Kidney tubule cell (primary cell): ENCODE measurements at places on chromosomes 6 and 20.
A peak's percentile ranks its signal among the peaks of the same experiment; 100 is the strongest.

DNA sequence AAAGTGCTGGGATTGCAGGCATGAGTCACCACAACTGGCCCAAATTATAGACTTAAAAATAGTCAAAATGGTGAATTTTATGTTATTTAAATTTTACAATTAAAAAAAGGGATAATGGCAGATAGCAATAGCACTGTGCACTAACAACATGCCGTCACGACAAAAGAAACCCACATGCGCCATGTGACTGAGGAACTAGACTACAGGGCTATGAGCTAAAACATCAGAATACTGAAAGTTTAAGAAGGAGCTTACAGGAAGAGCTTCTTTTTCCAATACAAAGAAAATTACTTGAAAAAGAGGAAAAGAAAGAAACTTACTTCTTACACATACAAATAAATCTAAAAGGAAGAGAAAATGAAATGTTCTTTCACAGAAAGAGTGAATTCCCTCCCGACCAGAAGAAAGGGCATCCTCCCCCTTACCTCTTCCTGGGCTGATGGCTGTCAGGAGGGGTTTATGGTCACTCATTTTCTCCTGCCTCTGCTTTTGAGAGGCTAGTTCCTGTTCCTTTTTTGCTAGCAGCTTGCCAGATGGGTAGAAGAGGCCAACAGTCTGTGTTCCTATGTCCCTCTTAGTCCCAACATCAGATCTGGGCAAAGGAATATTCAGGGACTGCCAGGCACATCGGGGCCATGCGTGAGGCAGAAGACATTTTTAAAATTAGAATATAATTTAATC is 54.5 kb downstream of the DZANK1 start:
- no peak for DNase-seq

DNA sequence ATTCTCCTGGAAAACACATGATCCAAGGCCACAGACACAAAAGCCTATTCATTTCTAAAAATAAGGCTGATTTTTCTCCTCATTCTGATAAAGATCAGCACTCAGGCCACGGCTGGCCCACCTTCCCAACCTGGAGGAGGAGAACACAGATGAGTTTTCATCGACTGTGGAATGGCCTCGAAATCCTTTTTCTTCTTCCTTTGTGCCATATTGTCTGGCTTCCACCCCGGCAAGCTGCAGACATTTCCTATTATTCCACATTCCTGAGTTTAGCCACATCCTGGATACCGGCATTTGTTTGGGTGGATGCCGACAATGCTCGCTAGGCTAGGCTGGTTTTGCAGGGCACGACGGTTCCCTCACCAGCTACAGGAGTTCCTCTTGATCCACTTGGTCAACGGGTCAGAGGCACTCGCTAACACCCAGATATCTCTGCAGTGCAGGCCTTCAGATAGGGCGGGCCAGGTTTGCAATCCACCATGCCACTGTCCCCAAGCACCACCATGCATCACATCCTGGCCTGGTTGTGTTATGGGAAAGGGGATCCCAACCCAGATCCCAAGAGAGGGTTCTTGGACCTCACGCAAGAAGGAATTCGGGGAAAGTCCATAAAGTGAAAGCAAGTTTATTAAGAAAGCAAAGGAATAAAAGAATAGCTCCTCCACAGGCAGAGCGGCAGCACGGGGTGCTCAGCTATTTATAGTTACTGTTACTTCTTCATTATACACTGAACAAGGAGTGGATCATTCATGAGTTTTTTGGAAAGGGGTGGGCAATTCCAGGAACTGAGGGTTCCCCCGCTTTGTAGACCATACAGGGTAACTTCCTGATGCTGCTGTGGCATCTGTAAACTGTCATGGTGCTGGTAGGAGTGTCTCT is 4.2 kb upstream of the CTSZ start:
- DNase-seq = peak; percentile 91

GRCh38 chr6:91241946-91242613 is 655.2 kb upstream of the MAP3K7 start:
- no peak for DNase-seq

DNA sequence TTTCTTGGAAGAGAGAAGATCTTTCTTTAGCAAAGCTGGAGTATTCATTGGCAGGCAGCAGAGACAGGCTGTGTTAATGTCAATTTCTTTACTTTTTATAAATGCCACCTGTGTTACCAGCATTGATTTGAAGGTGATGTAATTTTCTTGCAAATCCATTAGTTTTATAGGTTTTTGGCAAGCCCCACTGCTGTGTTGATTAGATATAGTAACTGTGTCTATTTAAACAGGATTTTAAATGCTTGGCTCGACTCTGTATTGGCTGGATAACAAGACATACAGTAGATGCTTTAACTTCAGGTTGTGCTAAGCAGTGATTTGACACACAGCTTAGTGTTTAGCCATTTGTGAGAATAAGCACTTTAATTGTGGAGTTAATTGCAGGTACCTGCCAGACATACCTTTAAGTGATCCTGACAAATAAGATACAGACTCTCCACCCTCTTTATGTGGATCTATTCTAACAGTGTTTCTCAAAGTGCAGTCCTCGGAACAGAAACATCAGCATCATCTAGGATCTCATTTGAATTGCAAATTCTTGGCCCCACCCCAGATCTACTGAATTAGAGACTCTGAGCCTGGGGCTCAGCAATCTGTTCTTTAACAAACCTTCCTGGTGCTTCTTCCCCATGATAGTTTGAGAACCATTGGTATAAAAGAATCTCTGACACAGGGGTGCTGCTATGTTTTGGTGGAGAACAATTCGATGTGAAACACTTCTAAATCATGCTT is 397.5 kb downstream of the HDGFL1 start:
- DNase-seq = no peak

DNA sequence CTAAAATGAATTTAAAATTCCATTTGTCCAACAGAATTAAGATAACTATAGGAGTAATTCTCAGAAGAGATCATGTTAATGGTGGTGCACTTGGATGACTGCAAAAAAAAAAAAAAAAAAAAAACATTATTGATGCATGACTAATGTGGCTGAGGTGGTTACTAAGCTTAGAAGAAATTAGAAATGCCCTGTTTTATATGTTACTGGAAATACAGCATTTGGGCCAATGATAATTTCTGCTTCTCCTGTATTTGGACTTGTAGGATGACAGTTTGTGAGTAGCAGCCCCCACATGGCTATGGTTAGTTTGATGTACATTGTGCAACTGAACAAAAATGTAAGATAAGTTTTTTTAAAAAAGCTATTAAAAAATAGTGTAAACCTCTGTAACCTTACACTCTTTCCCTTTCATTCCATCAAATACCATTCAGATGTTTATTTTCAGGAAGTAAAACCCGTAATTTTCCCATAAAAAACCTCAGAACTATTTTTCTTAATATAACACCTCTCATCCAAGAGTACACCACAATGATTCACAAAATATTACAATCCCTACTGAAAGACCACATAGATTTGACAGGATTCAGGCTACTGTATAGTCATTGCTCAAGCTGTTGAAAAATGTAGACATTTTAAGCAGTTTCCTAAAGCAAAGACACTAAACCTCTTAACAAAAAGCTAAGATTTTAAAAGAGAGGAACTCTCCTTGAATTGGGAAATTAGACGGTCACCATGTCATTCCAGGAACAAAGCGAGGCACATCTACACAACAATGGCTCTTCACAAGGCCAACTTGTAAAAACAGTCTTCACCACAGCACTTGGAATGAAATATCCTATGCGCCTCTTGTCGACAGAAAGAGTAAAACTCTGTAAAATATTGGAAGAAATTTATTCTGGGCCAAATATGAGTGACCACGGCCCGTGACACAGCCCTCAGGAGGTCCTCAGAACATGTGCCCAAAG is 83.0 kb downstream of the WDR27 start:
- DNase-seq = peak; percentile 40

GRCh38 chr20:12406978-12407377 is 489.3 kb downstream of the BTBD3 start:
- DNase-seq = no peak

- DNase-seq = no peak
Measured at GRCh38 chr6:134894800-134895199, 55.1 kb downstream of the ALDH8A1 start.

GRCh38 chr6:5626727-5627426 is 365.6 kb downstream of the FARS2 start:
- DNase-seq = no peak

DNA sequence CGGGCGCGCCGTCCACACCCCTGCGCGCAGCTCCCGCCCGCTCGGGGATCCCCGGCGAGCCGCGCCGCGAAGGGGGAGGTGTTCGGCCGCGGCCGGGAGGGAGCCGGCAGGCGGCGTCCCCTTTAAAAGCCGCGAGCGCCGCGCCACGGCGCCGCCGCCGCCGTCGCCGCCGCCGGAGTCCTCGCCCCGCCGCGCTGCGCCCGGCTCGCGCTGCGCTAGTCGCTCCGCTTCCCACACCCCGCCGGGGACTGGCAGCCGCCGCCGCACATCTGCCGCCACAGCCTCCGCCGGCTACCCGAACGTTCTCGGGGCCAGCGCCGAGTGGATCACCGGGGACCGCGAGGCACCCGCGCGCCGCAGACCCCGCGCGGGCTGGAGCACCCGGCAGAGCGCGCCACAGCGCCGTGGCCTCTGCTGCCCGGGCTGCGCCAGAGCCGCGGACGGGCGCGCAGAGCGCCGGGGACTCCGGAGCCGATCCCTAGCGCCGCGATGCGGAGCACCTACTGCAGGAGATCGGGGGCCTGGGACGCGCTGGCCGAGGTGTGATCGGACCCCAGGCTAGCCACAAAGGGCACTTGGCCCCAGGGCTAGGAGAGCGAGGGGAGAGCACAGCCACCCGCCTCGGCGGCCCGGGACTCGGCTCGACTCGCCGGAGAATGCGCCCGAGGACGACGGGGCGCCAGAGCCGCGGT is at the start of gene BMP2:
BMP2 (plus strand) TSS at position 151 of the 692 bp plus-strand sequence. CDS start 2,441 bp downstream, outside the sequence.
- DNase-seq = peak; percentile 83

DNA sequence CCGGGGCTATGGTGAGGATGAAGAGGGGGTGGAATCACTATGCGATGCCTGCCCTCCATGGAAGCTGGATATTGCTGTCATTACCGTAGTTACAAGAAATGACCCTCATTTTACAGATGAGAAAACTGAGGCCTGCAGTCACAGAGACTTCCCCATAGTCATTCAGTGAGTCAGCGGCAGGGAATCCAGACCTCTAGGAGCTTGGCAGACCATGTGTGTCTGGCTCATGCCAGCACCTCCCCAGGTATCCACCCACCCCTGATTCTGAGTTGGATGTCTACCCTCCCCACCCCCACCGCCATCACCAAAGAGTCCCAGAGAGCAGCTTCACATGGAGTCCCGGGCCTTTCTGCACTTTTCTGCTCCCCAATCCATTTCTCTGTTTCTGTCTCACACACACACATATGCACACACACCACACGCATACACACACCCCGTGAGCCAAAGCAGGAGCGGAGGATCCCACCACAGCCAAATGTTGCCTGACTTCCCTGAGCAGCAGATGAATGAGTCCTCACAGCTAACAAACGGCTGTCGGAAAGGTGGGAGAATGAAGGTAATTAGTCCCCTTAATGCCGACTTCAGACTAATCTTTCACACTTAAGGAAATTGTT is 24.8 kb downstream of the CDH22 start:
- peak; percentile 91 for DNase-seq

DNA sequence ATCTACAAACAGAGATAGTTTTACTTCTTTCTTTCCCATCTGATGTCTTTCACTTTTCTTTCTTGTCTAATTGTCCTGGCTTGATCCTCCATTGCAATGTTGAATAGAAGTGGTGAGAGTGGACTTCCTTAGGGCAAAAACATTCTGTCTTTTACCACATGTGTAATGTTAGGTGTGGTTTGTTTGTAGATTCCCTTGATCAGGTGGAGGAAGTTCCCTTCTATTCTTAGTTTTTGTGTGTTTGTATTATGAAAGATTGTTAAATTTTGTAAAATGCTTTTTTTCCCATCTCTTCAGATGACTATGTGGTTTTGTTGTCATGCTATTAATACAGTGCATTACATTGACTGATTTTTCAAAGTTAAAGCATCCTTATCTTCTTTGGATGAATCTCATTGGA is 41.6 kb upstream of the DUSP22 start:
- no peak for DNase-seq

- DNase-seq = peak; percentile 72
Measured at GRCh38 chr6:155340464-155341129, 26.3 kb upstream of the TFB1M start.

DNA sequence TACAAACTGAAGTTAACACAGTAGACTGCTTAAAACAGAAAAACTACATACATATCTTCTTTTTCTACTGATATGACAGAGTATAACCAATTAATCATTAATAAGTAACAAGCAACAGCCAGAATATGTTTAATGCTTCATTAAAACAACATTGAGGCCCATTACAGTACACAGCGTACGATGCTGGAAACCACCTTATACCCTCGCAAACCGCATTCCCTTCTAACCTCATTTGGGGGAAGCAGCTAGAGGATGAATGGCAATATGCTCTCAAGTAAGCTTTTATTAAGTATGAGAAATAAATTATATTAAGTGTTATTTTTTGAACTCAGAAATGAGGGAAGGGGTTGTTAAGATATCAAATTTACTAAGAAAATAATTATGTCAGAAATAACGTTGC is 142.4 kb downstream of the GMDS start:
- peak; percentile 57 for DNase-seq

GRCh38 chr6:37946057-37946456 is 126.5 kb downstream of the ZFAND3 start:
- DNase-seq = no peak

DNA sequence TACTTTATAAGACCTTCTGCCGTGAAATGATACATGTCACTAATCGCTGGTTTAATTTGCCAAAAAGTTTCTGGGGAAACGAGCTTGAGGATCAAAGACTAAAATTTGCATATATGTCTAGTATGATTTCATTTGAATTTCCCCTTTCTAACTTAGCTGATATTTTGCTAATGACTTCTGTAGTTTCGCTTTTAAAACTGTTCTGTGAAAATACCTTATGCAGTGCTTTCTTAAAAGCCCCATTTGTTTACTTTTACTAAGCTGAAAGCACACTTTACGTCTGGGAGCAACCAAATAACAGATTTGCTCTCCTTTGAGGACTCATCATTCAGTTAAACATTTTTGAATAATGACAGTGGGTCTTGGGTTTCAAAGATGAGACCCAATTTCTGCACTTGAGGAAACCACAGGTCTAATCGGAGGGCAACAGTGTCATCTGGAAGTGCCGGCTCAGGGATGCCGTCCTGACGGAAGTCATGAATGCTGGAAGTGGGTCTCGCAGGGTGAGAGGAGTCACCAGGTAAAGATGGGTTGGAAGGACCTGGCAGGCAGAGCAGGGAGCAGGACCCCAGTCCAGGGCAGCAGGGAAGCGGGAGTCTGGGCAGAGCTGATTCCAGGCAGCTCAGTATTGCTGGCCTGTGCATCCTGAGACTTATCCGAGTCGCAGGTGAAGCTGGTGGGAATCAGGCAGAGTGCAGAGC is 33.2 kb downstream of the PLEKHG1 start:
- DNase-seq = no peak

DNA sequence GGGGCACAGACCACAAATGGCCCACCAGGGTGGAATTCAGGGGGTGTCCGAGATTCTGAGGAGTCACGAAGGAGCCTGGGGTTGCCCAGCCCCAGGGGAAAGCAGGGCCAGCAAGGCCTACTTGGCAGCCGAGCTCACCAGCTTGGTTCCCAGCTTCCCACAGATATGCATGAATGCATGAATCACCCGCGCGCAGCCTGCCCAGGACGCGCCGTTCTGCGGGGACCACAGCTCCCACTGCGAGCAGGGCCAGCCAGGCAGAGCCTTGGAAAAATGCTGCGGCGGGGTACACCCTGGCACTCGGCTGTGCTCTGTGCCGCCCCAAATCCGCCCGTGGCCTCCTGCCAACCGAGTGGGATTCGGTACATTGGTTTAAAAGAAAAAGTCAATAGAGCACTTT is 211.0 kb downstream of the NFATC2 start:
- no peak for DNase-seq
